ENCODE measurements at places on chromosomes 3 and 15.

DNA sequence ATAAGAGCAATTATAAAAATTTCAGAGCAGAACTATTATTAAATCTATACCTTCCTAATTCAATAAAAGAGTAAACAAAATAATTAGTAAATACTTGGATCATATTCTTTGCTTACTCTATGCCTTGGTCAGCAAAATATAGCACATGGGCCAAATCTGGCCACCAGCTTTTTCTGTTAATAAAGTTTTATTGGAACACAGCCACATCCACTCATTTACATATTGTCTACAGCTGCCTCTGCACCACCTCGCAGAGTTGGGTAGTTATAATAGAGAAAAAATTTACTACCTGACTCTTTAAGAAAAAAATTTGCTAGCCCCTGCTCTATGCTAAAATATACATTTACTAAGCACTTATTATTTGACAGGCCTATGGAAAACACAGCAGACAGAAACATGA lies 32.2 kb upstream of the GANC start:
- DNase-seq, result no peak

DNA sequence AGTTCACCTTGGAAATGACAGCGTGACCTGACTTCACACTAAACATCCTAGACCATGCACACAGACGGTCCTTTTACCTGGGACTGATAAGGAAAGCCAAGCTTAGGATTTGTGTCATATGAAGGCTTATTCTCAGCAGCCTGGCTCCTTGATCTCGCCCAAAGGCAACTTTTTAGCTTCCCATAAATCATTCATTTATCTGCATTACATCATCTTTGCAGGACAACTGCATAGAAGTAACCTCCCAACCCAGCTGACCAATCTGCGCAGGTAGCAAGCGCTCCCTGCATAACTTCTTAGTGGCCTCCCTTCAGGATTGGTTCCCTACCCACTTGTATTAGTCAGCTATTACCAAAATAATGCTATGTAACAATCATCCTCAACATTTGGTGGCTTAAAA lies 389.9 kb upstream of the PROK2 start:
- no peak for DNase-seq

DNA sequence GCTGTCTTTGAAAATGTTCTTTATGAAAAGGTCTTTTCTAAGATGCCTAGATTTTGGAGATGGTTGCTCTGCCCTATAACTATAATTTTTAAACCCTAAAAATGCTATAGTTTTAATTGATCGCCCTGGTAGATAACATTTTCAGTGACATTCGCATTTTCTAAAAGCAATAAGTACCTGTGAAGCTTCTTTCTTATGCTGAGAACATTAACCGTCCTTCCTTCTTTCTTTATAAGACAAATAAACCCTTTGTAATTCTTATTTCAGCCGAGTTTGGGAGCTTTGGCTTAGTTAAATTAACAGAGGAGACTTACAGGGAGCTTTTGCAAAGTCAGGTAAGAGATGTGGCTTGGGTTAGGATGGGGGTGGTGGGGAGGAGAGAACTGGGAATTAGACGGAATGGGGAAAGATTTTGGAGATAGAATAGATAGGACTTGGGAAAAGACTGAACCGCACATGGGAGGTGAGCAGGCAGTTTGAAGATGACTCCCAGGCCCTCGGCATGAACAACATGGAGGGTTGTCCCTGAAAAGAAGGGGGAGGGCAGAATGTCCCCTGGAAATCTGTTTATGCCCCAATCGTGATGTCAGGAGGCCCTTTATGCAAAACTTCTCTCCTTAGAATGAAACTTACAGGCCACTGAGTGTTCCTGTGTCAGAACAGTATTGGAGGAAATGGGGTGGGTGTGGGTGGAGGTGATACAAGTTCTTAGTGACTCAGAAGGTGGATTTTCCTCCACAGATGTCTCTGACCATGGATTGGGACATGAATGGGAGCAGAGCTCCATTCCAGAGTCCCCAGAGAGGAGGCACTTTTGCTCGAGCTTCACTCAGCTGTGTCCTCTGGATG lies 76.2 kb upstream of the LARS2 start:
- no peak for DNase-seq

GRCh38 chr3:42898896-42899675 lies 6.9 kb upstream of the ZNF662 start:
- DNase-seq, result no peak

DNA sequence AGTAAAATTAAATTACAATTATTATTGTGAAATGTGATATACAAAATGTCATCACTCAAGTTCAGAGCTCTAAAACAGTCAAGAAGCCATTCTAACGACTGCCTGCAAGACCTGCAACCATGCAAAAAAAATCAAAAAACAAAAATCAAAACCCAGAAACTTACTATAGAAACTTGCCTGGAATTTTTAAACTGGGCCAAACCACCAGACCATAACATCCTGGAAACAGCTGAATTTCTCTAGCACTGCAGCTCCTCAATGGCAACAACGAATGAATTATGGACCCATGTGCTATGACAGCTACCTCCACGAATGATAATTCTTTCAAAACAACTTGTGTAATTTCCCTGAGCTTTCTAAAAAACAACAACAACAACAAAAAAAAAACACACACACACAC lies 130.0 kb upstream of the KCNMB2 start:
- no peak for DNase-seq

DNA sequence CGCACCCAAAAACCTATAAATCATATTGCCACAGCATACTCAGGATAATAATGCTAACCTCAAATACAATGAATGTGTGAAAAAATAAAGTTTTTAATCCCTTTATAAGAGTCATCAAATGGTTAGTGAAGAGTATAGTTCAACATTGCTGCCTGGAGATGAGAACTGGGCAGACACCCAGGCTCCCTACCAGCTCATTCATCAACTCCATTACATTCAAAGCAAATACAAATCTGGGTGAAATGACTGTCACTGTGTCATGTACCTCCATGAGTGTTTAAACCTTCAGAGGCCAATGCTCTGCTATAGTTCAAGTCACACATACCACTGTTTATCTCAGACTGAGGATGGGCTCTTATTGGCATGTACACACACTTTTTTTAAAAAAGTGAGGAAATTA lies 167.2 kb upstream of the KCNMB2 start:
- no peak for DNase-seq

DNA sequence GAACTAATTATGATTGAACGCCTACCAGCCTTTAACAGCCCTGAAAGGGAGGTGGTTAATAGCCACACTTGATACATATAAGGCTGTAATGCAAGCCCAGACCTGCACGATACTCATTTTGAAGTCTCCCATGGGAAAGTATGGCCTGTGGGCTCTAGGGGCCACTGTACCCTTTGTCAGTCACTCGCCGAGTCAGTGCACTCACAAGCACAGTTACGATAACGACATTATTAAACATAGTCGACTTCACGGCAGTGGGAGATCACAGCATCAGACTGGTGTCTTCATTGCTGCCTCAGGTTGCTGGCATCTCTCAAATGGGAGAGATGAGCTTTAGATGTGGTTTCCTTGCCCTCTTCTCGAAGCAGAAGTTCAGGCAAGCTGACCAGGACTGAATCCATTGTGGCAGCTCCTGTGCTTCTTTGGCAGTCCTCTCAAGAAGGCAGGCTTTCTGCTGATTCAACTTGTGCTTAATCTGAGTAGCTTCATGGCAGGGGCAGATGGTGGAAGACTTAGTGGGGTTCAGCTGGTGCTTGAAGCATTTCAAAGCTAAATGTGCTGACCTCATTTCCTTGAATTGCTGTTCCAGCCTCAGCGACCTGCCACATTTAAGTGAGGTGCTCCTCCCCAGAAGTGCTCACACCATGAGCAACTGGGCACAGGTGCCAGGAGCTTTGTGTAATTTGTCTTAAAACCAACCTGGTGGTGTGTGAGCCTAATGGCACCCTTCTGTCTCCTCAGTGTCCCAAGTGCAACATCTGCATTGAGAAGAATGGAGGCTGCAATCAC lies 15.8 kb upstream of the P4HTM start:
- no peak for DNase-seq

- DNase-seq, result no peak
Observed at GRCh38 chr3:195247086-195247862, 23.7 kb downstream of the XXYLT1 start.

- DNase-seq, result no peak
Observed at GRCh38 chr3:167740961-167741587, 5.6 kb downstream of the SERPINI1 start.

- no peak for DNase-seq
Observed at GRCh38 chr3:32301426-32301825, 62.9 kb downstream of the CMTM8 start.

DNA sequence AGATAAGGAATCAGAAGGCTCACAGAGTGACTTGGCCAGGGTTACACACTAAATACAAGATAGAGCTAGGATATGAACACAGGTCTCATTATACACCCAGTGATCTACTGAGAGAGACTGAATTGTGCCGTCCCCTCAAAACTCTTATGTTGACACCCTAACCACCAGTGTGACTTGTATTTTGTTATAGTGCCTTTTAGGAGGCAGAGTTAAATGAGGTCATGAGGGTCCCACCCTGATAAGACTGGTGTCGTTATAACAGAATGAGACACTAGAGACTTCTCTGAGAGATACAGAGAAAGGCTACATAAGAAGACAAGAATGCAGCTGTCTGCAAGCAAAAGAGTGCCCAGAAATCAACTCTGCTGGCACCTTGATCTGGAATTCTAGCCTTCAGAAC lies 12.6 kb downstream of the KPNA1 start:
- no peak for DNase-seq

- DNase-seq, result no peak
Observed at GRCh38 chr15:90033006-90033405, 31.9 kb downstream of the ZNF710 start.

- DNase-seq, result no peak
Observed at GRCh38 chr15:68683026-68683425, 104.2 kb downstream of the CORO2B start.

DNA sequence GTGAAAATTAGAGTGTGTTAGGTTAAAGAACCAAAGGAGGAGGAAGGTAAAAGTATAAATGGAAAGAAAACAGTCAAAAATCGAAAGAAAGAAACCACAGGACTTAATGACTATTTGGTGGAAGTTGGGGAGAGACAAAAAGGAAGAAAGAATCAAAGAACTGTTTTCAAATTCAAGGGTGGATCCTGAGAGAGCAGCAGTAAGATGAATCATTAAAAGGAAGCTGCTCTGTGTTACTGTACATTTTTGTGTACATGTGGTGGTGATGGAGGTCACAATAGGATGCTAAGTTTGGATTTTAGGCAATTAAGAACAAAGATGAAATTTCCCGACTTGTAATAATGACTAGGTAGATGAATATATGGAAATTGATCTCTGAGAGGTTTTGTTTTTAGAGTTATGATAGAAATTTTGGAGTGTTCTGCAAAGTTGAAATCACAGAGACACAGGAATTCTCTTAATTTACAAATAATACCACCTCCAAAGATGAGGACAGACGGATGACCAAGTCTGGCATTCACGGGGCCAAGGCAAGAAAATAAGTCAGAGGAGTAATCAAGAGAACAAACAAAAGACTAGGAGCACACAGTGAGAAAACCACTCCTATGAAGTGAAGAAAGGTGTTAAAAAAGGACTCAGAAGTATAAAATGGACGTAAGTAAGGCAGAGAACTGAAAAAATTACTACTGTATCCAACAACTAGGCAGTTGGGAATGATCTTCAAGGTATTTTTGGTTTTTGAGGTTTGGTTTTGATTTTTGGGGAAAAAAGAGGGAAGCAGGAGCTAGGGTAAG lies 7.1 kb downstream of the DHX36 start:
- DNase-seq, result no peak

GRCh38 chr3:116030131-116030850 lies 407.0 kb downstream of the GAP43 start:
- no peak for DNase-seq

GRCh38 chr3:129592381-129593131 lies 13.9 kb downstream of the PLXND1 start:
- no peak for DNase-seq

- no peak for DNase-seq
Observed at GRCh38 chr3:183313351-183313750, 60.3 kb downstream of the B3GNT5 start.

- DNase-seq, result no peak
Observed at GRCh38 chr15:43920815-43921214, 94.0 kb downstream of the WDR76 start.

GRCh38 chr15:100250176-100250800 lies 91.5 kb downstream of the ADAMTS17 start:
- no peak for DNase-seq

GRCh38 chr15:92882697-92883162 lies 17.4 kb upstream of the CHD2 start:
- no peak for DNase-seq

- no peak for DNase-seq
Observed at GRCh38 chr3:161890147-161890625, 393.6 kb downstream of the OTOL1 start.

- no peak for DNase-seq
Observed at GRCh38 chr3:61628636-61629035, 67.3 kb downstream of the PTPRG start.

- no peak for DNase-seq
Observed at GRCh38 chr3:79253271-79253670, 514.5 kb downstream of the ROBO1 start.

GRCh38 chr3:141913150-141913811 lies 36.8 kb downstream of the ATP1B3 start:
- DNase-seq, result no peak

DNA sequence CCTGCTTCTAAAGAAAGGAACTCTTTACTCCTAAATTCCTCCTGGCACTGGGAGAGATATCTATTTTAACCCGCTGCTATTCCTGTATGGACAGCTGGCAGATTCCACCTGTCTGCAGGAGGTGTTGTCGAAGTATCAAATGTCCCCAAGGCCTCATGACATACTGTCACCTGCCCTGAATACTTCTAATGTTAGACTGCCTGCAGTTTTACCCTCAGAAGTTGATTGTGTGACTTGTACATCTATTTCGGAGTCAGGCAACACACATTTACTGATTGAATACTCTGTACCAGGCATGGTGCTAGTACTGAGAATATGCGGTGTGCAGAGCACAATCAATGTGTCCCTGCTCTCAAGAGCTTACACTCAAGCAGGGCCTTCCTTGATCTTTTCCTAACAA lies 38.6 kb downstream of the PDZRN3 start:
- DNase-seq, result no peak

- no peak for DNase-seq
Observed at GRCh38 chr3:39275963-39276593, 3.8 kb downstream of the CX3CR1 start.

DNA sequence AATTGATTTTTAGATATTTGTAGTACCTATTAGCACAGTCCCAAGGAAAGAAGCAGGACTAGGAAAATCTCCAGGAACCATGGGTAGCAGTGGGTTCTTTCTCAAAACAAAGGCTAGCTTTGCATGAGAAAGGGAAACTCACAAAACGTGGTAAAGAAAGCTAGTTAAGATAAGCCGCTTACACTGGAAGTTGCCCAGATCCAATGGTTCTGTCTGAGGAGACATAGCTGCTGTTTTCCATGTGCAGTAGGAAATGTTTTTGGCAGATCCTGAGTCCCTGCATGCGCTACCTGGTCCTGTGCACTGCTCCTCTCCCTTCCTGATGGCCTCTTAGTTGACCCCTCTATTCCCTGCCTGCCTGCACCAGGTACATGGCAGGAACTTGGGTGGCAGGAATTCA lies 60.4 kb downstream of the TFG start:
- no peak for DNase-seq

- DNase-seq, result no peak
Observed at GRCh38 chr3:34109021-34109420, 310.6 kb downstream of the PDCD6IP start.
